Effector memory CD8-positive, alpha-beta T cell (primary cell): ENCODE measurements at places on chromosomes 2 and 18.

DNA sequence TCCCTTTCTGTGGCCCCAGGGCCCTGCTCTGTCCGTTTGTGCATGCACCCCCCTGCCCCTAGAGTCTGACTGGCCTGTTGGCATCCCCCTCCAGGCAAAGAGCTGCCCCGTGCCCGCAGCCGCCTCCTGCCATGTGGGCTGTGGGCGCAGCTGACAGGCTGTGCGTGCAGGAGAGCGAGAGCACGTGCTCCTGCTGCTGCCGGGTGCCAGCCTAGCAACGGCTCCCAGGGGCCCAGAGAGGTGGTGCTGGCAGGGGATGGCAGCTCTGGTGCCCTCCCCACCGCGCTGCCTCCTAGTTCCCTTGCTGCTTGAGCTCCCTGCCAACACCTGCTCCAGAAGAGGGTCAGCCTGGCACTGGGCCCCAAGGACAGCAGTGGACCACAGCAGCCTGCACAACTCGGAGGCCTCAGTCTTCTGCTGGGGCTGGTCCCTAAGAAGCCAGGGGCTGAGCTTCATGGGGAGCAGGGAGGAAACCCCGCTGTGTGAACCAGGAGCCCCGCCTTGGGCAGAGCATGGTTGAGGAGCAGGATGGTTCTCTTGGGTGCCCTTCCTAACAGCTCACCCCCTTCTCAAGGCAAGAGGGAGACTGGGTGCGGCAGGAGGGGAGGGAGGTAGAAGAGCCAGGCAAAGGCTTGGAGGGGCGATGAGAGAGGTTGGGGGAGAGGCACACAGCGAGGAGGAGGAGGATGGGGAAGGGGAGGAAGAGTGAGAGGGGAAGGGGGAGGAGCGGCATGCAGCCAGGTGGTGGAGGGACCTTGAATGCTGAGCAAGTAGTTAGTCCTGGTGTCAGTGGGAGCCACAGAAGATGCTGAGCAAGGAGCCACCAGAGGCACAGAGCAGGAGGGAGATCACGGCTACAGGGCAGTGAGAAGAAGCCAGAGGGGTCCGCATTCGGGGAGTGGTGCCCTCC lies 23.8 kb upstream of the PTMA start:
- no peak overlapping the region for H3K4me3 ChIP-seq
- peaks cover 42% of the 10 kb centered on the region for H3K27me3 ChIP-seq
- H3K27ac ChIP-seq, result no peak overlapping the region
- no peaks in the 10 kb centered on the region for H3K36me3 ChIP-seq
- H3K4me1 ChIP-seq, result peaks cover 13% of the 10 kb centered on the region

GRCh38 chr2:177353187-177353478 lies 39.4 kb upstream of the AGPS start:
- no peaks in the 10 kb centered on the region for H3K27me3 ChIP-seq
- DNase-seq, result no peak

GRCh38 chr2:130814931-130815680 lies 21.6 kb upstream of the ARHGEF4 start:
- no peaks in the 10 kb centered on the region for H3K36me3 ChIP-seq
- H3K4me1 ChIP-seq, result no peaks in the 10 kb centered on the region
- peaks cover 19% of the 10 kb centered on the region for H3K27me3 ChIP-seq
- no peak overlapping the region for H3K27ac ChIP-seq
- no peak for DNase-seq

DNA sequence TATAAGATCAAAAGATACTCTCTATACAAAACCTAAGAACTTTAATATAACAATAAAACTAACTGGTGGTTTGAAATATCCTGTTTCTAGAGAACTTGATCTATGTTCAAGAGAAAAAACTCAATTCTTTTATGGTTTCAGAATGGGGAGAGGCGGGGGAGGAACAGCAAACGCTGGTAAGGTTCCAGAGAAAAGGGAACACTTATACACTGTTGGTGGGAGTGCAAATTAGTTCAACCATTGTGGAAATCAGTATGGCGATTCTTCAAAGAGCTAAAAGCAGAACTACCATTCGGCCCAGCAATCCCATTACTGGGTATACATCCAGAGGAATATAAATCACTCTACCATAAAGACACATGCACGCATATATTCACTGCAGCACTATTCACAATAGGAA lies 17.2 kb downstream of the FAM98A start:
- DNase-seq, result no peak
- H3K4me3 ChIP-seq, result no peak overlapping the region
- H3K36me3 ChIP-seq, result peaks cover 25% of the 10 kb centered on the region

DNA sequence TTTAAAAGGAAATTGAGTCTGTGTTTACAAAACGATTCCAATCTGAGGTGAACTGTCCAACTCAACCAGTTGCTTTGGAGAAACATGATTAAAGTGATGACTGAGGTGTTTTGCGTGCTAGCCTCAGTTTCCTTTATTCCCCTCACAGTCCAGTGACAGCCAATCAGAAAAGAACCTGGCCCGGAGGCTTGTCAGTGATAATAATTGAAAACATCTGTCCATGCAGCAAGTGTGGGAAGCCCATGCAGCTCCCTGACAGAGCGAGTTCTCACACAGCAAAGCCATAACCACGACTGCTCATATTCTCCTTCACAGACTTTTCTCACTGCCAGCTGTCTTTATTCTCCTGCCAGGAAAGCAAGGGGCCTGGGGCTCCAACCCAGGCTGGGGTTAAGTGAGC lies 613.4 kb downstream of the ARHGAP15 start:
- H3K27ac ChIP-seq, result no peak overlapping the region
- H3K4me3 ChIP-seq, result no peak overlapping the region
- DNase-seq, result no peak

DNA sequence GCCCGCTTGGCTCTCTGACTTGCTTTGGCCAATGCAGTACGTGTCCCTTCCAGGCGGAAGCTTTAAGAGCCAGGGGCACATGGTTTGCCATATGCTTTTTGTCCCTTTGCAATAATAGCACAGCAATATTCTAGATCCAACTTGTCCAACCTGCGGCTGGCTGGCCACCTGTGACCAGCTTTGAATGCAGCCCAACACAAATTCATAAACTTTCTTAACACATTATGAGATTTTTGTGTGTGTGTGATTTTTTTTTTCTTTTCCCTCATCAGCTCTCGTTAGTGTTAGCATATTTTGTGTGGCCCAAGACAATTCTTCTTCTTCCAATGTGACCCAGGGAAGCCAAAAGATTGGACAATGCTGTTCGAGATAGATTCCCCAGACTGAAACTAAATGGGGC lies 119.3 kb upstream of the SIX3 start:
- H3K36me3 ChIP-seq, result no peaks in the 10 kb centered on the region
- H3K4me3 ChIP-seq, result no peak overlapping the region
- H3K27ac ChIP-seq, result no peak overlapping the region
- no peak for DNase-seq

DNA sequence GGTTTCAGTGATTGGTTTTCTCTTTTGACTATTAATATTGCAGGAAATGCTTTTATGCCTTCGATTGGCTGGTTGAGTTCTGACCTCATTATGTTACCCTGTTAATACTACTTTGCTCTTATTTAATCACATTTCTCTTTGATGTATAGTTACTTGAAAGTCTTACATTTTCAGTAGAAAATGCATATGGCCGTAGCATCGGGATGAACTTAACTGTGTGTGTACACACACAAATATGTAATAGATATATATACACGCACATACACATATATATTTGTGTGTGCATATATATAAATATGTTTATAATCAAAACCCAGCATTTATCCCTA lies 1.6 kb downstream of the EPC2 start:
- H3K36me3 ChIP-seq, result peaks cover 32% of the 10 kb centered on the region
- no peak for DNase-seq
- no peaks in the 10 kb centered on the region for H3K27me3 ChIP-seq
- H3K4me3 ChIP-seq, result peak overlapping the region; percentile 90
- H3K27ac ChIP-seq, result peak overlapping the region; percentile 97
